Hematopoietic multipotent progenitor cell treated with erythropoietin and hydrocortisone succinate and interleukin-3 and kit ligand, for 8 days (in vitro differentiated cells): ENCODE measurements at places on chromosomes 1 and 21.

DNA sequence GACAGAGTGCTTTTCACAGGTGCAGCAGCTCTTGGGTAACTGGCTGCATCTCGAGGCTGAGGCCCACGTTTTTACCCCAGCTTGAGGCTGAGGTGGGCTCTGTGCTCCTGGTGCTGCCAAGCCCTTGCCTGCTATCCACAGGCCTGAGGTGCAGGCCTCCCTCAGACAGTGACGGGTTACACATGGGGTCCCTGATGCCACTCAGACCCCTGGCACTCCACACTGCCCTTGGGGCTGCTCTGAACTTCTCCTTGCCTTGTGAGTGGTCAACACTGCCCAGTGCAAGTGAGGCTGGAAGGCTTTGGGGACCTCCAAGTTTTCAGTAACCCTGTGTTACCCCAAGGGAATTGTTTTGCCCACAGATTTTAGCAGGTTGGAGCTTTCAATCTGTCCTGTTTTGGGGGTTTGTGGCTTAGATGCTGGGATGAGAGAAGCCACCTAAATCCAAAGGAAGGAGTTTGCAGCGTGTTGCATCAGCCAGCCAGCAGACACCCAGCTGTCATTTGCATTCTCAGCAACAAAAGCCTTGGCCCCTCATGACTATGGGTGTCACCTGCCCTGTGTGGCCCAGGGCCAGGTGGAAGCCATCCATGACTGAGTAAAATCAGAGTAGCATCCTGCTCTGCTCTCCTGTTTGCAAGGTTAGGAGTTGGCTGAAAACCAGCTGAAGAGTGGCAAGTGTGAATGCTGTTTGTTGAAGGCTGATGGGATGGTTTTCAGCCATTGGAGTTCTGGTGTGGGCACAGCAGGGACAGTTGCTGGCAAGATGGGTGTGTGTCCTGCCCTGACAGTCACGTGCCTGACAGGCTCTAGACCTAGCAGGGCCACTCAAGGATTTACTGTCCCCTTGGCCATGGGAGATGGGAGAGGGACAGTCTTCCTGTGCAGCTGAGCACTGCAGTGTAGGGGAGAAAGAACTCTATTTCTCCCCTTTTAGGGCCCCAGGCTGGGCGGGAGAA is 3.2 kb downstream of the RNF187 start:
- DNase-seq, result peak; percentile 70

DNA sequence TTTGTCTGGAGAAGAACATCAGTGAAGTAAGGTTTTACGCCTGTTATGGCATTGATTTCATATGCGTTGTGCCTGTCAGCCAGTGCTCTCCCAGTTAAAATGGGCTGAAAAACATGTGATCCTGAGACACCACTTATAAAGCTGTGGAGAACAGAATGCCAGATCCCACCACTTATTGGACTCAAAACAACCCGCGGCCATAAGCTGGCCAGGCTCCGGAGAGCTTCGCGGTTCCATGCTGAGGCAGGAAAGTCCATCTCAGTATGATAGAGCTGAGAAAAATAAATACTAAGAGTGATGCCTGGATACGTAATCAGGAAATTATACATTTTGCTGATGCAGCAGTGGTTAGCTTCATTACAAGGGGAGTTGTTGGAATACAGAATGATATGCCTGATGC is 5.1 kb downstream of the APOBEC4 start:
- DNase-seq, result no peak

- no peak for DNase-seq
Observed at GRCh38 chr1:6864166-6864565, 78.9 kb downstream of the CAMTA1 start.

DNA sequence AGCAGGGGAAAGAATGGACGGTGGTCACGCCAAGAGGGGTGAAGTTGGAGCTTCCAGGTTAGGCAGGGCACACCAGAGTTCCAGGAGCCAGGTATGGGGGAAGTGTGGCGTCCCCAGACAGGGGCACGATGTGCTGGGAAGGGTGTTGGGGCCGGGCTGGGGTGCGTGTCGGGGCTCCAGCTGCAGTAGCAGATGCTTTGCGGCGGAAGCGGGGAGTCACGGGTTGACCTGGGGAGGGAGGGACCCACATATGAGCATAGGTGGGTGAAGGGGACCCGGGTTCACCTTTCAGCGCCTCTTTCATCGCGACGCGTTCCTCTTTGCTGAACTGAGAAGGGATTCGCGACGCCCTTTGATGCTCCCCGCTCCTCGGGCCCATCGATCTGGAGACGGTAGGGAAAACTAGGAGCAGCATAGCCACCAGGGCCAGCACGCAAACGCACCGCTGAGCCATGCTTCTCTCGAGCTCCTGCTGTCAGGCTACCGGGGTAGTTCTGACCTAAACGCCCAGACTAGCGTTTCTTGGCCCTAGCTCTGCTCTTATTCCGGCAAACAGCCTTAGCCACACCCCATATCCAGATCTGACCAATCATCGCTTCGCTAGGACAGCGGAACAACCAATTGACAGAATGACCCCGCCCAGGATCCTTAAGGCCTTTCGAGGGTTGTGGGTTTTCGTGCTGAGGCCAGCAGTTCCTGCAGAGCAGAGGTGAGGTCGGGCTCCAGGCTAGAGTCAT is at the start of gene PM20D1:
Gene PM20D1 (minus strand): TSS at position 514 of the 737 bp plus-strand sequence. CDS start 60 bp downstream, at position 454.
- peak; percentile 94 for DNase-seq

DNA sequence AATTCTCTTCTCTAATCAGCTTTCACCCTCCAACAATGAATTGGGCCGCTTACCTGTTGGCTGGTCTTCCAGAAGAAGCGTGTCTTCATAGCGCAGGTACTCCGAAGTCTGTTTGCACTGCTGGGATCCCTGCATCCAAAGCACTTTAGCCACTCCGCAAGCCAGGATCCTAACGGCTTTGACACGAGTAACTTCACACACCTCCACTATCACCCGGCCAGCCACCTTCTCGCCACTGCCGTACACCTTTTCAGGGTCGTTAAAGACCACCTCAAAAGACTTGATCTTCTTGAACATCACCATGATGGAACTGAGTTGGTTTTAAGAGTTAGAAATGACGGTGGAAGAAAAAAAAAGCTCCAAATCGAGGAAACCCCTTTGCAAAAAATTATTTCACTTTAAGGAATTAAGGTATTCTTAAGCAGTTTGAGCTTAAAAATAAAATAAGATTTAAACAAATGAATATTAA is 381 bp downstream of the TXNIP start:
- DNase-seq, result peak; percentile 44

DNA sequence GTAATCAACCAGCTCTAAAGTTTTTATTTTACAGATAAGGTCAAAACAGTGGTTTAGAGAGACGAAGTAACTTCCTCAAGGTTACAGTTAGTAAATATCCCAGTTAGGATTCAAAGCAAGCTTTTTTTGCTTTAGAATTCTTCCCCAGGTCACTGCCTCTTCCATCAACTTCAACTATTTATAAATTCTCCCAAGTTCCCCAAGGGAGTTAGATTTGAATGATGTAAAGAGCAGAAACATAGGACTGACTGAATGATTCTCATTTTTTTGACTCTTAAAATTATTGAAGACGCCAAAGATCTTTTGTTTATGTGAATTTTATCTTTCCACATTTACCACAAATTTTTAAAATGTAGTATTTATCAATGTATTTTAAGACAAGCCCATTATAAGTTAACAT is 4.1 kb downstream of the POGZ start:
- no peak for DNase-seq

DNA sequence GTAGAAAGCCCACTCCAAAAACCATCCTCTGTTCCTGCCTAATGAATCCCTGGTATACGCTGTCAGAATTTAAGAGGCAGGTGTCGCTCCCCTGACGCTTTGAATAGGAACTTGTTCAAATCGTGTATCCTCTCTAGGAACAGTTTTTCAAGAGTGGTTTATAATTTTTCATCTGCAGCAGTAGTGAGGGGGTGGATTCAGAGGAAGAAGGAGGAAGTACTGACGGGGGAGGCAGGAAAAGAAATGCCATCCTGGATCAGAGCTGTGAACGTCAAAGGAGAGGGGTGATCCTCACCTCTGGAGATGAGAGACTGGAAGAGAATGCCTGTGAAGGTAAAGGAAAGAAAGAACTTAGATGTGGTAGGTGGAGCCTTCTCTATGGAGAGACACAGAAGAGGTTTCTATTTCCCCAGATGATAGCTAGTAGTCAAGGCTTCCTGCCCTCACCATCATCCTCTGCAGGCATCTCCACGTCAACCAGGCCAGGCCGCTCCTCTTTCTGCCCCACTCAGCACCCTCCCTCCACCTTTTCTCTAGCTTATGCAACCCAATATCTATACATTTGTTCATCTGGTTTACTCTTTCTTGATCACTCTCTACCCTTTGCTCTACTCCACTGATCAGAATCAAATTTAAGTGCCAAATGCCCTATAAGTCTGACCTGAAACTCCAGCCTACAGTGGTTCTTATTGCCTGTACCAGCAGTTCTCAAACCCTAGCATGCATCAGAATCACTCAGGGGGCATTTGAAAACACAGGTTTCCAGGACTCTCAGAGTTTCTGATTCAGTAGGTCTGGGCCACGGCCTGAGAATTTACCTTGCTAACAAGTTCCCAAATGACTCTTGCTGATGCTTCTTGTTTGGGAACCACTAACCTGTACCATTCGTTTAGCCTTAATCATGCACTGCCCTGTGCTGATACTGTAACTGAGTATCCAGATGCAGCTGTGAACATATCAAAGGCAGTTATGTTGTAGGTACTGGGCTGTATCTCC is 13.1 kb upstream of the BCL9 start:
- no peak for DNase-seq

DNA sequence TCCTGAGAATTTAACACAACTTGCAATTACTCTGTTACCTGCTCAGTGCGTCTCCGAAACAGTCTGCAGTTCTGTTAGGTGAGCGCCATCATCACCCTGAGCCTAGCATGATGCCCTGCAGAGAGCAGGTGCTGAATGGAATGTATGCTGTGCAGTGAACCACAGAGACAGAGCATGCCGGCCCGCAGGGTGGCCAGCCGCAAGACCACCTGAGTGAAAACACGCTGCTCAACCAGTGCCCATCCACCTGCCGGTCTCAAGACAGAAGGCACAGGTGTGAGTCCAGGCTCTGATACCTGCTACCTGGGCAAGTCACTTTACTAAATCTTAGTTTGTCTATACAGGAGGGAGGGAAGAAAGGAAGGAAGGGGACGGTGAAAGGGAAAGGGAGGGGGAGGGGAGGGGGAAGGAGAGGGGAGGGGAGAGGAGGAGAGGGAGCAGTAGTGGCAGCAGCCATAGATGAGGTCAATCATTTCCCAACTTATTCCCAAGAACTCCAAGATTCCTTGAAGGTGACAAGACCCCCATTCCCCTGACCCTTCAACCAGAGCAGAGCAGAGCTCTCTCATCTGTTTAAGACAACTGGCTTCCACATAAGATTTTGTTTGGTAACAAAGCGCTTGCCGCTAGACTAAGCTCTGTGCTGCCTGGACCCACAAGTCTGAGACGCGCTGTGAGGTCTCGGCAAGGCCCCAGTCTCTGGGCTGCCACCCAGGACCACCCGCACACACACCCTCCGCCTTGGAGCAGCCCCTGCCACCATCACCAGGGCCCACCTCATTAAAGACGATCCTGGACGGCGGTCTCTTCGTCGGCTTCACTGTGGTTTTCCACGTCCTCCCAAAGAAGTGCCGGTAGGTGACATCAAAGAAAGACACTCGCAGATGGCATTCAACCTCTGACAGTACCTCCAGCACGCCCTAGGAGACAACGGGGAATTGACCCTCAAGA is 14.5 kb downstream of the NPHP4 start:
- DNase-seq, result no peak

DNA sequence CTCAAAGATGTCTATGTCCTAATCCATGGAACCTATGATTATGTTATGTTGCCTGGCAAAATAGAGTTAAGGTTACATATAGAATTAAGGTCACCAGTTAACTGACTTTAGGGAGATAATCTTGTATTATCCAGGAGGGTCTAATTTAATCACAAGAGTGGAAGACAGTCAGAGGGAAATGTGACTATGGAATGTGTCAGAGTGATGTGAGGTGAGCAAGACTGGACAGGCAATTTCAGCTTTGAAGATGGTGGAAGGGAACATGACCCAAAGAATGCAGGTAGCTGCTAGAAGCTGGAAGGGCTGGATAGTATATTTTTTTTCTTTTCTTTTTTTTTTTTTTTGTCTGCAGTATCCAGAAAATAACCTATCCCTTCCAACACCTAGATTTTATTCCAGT is 241.7 kb upstream of the NEGR1 start:
- no peak for DNase-seq

DNA sequence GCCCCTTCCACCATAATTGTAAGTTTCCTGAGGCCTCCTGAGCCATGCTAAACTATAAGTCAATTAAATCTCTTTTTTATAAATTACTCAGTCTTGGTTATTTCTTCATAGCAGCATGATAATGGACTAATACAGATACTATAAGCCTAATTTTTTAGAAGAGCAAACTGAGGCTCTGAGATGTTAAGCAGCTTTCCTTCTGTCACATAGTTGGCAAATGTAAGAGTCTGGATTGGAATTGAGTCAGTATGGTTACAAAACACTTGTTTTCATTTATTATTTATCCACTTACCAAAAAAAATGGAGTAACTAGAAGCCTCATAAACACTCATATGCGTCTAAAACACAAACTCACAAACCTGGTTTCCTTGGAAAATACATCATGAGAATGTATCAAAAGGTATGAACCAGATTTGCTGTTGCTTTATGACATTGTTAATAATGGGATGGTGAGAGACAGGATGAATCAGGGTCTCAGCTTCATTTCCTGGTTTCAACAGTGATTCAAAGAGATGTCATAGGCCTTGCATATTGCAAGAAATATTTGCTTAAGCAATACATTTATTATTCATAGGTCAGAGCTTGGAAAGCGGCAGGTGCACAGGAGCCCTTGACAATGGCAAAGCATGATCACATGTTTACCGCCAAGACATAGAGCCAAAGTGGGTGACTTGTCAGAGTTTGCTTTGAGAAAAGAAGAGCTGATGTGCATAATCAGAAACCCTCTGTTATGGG is 221.5 kb downstream of the GRIK1 start:
- DNase-seq, result no peak

- DNase-seq, result no peak
Observed at GRCh38 chr1:56644919-56645676, at the start of gene PRKAA2. PRKAA2 (plus strand) TSS chr1:56645314; CDS start chr1:56645388, 74 bp downstream.

GRCh38 chr1:39416609-39417008 is 74.8 kb upstream of the BMP8A start:
- DNase-seq, result no peak

DNA sequence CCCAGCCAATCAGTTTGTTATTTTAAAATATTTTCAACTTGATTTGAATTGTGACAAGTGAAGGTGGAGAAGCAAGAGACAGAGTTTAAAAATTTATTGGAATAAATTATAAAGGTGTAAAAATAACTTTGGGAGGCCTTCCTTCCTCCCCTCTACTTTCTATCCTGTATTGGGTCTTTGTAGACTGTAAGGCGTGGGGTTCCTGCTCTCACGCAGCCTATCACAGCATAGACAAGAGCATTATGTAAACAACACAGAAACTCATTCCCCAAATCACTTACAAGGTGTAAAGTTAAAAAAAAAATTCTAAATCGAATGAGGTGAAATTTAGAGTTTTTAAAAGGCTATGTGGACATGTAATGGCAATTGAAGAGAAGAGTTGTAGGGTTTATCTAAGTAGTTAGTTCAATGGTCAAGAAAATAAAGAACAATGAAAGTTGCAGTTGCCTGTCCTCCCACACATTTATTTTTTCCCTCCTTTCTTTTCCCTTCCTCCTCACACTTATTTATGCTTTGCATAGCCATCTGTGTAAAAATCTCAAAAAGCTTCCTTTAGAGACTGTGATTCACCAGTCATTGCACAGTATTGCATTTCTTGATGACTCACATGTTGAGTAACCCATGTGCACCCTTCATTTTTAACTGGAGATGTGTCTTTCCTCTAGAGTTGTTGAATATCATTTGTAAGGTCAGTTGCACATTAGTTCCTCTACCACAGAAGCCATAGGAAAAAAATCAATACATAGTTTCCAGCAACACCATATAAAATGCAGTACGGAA is 242.2 kb downstream of the PTPRC start:
- DNase-seq, result peak; percentile 41
